ENCODE measurements at places on chromosomes 11 and 22.

DNA sequence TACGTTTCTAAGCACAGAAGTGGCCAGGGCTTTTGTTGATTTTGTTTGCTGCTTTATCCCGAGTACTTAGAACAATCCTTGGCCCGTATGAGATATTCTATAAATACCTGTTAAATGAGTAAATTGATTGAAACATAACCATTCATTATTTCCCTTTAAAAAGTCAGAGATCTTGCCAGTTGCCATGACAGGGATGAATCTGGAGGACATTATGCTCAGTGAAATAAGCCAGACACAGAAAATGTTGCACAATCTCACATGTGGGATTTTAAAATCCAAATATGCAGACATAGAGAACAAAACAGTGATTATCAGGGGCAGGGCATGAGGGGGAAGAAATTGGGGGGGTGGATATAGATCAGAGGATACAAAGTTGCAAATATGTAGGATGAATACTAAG, 1240.1 kb downstream of the LRRC4C start:
- DNase-seq, result no peak

GRCh38 chr22:21939461-21939913, 13.2 kb downstream of the PPM1F start:
- peak; percentile 83 for DNase-seq

DNA sequence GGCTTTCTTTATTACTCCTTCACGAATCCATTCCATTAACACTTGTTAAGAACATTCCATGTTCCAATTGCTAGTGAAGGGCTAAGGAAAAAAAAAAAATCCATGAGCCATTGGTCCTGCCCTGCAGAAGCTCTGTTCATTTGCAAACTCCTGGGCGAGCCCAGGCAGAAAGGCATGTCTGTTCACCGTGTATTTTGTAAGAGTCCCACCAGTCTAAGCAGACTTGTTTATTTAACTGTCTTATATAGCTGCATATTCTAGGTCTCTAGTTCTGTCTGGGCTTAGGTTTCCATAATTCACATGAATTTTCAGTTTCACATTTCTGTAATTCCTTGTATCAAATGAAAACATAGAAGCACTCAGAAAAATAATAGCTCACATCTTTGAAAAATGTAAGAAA, 97.4 kb upstream of the POU2AF2 start:
- no peak for DNase-seq

DNA sequence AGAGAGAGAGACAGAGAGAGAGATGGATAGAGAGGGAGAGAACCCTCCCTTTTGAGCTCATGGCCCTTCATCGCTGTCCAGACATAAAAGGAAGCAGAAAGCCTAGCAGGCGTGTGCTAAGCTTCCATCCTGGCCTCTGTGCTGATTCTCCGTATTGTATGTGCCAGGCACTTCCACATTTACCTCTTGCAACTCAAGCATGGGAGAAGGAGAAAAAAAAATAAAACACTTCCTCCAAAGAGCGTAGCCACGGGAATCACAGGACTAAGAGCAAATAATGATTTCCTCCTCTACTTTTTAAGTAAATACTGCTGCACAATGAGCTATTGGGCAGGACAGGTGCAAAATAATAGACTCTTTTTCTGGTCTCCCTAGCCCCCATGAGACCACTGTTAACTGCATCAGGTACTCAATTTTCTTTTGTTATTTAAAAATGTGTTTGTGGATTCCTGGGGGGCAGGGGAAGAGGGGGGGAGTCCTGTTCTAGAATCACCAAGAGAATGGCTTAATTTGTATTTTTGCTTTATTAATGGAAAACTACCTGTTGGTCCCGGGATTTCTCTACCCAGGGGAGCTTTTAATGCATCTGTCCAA, 154.3 kb downstream of the NXPE2 start:
- DNase-seq, result no peak

- DNase-seq, result no peak
Observed at GRCh38 chr11:1259076-1259461, 36.2 kb downstream of the MUC5B start.

GRCh38 chr22:50112151-50113118, 22.6 kb downstream of the MOV10L1 start:
- DNase-seq, result peak; percentile 51

Measured in suppressor macrophage treated with lipopolysaccharide for 1 hour (primary cell).